Effector CD4-positive, alpha-beta T cell (primary cell): ENCODE measurements at places on chromosomes 1 and 21.
A peak's percentile ranks its signal among the peaks of the same experiment; 100 is the strongest.

- no peak for DNase-seq
These were observed 52.7 kb upstream of the COA6 start for GRCh38 chr1:234320549-234320948.

DNA sequence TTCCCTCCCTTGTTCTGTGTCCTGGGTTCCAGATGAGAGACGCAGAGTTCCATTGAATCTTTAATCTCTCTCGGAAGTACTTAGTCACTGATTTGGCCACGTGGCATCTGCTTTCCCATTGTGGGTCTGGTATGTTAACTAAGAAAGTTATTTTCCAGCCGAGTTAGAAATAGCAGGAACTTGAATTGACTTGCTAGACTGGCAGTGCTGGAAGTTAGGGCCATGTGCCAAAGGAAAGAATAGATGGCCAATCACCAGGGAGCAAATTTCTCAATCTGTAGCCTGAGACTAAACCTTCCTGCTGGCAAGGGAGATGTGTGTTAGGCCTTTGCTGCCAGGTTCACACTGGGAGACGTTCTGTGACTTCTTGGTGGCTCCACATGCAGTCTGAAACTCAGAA lies 24.2 kb upstream of the SLFNL1 start:
- DNase-seq = no peak

- DNase-seq = no peak
These were observed 34.7 kb downstream of the THRAP3 start for GRCh38 chr1:36258960-36259344.

DNA sequence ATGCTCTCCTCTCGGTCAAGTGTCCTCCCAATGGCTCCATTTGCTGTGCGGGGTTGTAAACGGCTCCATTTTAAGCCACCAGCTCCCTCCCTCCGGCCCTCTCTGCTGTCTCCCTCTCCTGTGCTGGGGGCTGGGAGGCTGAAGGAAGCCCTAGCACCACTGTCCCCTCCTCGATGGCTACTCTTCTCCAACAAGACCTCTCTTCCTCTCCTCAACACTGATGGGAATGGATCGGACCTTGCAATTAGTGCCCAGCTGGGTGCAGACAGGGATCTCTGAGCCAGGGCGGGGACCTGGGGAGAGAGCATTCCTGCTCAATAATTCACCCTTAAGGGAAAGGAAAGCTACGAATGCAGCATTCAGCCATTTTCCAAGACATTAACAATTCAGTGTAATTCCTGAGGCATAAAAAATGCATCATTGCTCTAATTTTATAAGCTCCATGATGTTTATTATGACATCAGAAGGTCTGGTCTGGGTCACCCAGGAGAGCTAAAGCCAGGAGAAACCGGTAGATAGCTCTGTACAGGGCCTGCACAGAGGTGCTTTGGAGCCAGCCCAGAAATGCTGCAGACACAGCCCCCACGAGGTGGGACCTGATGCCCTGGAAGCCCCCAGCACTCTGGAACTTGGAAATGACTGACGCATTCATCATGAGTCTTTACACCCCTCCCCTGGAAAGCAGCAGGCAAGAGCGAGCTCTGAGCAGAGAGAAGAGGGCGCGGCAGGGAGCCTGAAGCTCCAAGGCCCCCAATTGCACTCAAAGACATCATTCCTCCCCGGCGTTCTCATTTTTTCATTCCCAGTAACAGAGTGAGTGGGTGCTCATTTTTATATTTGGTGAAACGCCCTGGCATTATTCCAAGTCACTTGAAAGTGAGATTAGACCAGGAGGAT lies 76.2 kb upstream of the VAMP3 start:
- DNase-seq = no peak

DNA sequence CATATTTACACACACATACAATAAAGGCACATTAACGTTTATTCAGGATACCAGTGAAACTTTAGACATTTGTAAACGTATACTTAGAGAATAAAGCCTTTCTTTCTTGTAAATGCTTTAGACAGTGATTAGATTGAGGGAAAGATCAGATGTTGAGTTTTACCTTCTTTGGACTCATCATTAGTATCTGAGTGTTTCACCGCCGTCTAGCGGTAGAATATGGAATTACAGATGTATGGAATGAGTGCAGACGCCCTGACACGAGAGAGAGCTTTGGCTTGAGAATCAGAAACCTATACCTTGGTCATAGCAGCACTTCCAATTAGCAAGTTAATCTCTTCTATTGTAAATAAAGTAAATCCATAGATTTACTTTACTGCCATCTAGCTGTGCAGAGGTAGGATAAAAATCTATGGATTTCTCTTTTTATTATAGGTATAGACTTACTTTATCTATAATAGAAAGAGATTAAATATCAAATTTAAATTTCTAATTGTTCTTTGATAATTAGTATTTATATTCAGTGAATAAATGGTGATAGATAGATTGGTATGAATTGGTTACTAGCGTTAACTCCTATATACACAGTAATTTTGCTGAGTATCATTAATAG lies 12.6 kb downstream of the FLG2 start:
- peak; percentile 48 for DNase-seq

- no peak for DNase-seq
These were observed 65.7 kb downstream of the NENF start for GRCh38 chr1:212498283-212499040.

DNA sequence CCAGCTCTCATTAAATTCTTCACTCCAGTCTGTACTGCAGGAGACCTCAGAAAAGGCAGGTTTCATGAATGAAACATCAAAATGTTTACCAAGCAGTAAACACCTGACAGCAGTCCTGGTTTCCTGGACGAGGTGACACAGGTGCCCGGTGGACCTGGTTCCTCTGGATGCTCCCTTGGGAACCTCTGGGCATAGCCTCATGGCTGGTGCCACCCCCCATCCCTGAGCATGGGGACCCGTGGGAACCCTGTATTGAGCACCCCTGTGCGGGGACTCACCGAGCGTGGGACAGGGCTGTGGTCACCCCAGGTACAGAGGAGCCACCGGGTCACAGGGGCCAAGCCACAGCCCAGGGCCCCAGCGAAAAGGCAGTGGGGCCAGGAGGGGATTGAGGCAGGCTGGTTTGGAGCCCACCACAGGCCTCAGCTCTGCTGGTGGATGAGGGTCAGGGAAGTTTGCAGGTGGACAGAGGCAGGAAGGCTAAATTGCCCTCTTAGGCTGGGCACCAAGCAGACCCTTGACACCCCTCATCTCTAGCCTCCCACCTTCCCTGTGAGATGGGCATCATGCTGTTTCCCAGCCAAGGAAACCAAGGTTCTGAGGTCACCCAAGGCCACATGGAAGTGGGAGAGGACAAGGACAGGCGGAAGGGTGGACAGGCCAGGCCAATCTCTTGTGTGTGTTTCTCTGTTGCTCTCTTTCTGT lies 158.4 kb downstream of the PTPRU start:
- no peak for DNase-seq

- DNase-seq = no peak
These were observed 147.0 kb upstream of the FMN2 start for GRCh38 chr1:239944666-239945065.

DNA sequence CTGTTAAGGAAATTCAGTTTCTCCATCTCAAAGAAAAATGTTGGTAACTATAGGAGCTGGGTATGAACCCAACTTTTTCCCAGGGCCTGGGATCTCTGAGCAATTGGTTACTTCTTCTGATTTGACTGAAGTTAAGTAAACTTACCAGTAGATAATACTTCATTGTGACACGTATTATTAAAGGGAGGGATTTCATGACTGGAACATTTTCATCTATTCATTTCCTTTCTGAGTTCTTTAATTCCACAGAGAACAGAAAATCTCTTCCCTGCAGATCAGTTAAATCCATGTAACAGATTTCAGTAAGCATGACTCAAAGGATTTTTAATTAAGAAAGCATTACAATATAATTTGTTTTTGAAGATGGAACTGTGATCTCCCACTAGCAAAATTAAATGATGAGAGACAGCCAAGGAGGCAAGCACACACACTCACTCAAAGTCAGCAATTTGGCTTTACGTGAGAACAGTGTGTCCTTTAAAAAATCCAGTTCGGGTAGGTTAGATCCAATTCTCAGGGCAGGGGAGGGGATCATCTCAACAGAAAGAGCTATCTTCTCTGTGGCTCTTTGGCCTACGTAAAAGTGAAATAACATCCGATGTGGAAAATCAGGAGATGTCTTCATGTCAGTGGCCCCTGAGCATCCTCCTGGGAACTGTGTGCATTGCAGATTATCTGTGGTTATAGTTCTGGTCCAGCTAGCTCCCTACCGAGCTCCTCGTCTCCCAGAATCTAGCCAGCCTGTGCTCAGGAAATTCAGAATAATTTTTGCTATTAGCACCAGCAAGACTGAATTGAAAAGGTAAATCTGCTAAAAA lies 10.8 kb upstream of the MYOC start:
- no peak for DNase-seq

DNA sequence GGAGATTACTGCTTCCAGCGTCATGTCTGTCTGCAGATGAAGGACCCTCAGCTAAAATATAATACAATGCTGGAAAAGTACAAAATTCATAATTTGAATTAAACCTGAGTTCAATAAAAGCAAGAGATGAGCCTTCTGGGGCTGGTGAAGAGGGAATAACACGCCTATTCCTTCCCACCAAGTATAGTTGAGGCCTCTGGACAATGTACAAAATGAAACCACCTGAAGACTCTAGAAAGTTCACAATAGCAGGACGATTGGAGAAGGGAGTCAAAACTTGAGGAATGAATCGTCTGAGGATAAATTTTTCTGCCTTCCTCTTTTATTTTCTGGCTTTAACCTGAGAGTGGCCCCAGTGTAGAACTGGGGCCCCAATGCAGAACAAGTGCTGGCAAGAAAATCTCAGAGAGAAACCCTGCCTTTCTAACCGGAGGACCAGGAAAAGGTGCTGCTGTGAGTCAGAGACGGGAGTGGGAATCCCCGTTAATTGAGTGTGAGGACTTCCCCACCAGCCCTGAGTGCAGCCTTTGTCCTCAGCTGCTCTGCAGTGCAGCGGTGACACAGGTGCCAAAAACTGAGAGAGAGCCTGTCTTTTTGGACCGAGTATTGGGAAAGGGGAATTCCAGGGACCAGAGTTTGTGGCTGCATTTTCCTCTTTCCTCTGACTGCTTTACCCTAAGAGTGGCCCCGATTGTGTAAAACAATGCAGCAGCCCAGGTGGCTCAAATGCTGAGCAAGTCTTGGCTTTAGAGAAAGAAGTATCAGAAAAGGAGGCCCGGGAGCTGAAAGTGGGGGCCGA lies 264.9 kb downstream of the DYRK1A start:
- no peak for DNase-seq

GRCh38 chr1:170395149-170395548 lies 136.8 kb upstream of the GORAB start:
- no peak for DNase-seq

GRCh38 chr1:245108909-245109308 lies 45.9 kb upstream of the KIF26B start:
- DNase-seq = no peak
